ENCODE measurements at places on chromosomes 12 and 14.

- H3K4me3 ChIP-seq, result peak within 1 kb of the TSS; percentile 97
- H3K27ac ChIP-seq, result peak within 1 kb of the TSS; percentile 97
- peaks cover 69% of the 10 kb centered on the region for H3K36me3 ChIP-seq
Observed at GRCh38 chr14:49620182-49621113, at the start of the genes MGAT2 and RPL36AL. MGAT2 (plus strand) TSS chr14:49620799; CDS start chr14:49621269, 470 bp downstream. RPL36AL (minus strand) TSS chr14:49620626; CDS start chr14:49619104, 1,522 bp downstream.

DNA sequence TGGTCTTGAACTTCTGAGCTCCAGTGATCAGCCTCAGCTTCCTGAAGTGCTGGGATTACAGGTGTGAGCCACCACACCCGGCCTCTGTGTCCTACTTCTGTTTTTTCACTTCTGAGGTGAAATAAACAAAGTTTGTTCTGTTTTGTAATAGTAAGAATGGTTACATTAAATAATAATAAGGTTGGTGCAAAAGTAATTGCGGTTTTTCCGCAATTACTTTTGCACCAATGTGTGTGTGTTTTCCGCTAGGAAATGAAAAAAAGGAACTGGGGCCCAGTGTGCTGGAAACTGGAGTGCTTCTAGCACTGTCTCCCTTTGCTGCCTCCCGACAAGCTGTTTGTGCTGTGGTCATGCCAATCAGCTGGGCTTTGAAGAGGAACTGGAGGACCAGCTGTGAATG, 140.9 kb downstream of the NTS start:
- no peak overlapping the region for H3K4me3 ChIP-seq
- no peaks in the 10 kb centered on the region for H3K27me3 ChIP-seq
- no peak overlapping the region for H3K27ac ChIP-seq
- H3K4me1 ChIP-seq, result no peaks in the 10 kb centered on the region

DNA sequence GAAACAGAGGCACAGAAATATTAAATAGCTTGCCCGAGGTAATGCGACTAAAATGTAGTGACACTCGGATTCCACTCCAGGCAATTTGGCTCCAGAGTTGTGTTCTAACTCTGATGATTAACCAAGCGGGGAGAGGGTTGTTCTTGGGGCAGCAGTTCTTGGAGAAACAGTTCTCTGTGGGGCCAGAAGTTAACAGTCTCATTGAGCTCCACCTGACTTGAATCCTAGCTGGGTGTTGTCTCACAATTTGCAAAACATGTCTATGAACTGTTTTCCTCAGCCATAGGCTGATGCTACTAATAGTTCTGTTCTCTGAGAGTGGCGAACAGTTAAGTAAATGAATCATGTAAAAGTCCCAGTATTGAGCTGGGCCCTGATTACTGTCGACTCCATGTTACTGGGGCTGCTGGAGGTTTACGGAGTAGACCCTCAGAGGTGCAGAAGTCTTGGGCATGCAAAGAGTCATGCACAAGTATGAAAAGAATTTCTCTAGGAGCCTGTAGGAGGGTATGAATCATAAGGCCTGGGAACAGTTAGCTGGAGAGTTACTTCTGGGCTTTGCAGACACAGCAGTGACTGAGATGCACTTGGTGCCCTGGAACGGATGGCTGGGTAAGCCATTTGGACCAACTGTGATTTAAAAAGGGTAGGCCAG, 15.4 kb upstream of the NIN start:
- no peaks in the 10 kb centered on the region for H3K27me3 ChIP-seq
- no peaks in the 10 kb centered on the region for H3K36me3 ChIP-seq
- H3K4me3 ChIP-seq, result no peak overlapping the region
- peaks cover 5% of the 10 kb centered on the region for H3K4me1 ChIP-seq

GRCh38 chr12:103470664-103471063, 25.1 kb downstream of the C12orf42 start:
- peak overlapping the region; percentile 8 for H3K4me3 ChIP-seq
- no peak for DNase-seq
- H3K27me3 ChIP-seq, result no peaks in the 10 kb centered on the region
- H3K4me1 ChIP-seq, result peaks cover 24% of the 10 kb centered on the region
- H3K27ac ChIP-seq, result peak overlapping the region; percentile 10

DNA sequence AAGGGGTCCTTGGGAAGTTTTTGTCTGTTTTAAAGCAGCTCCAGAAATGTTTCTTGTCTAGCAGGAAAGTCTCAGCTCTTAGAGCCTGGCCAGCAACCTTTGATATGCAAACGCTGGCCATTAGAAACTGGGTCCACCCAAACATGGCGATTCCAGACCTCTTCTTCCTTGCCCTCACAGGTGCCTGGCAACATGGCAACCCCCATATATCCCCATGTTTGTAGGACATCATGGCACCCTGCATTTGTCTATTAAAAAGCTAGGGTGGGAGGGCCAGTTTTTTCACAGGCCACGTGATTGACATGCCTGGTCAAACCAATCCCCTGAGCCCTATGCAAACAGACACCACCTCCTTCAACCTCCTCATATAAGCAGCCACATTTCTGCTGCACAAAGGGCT, 848.7 kb upstream of the FOXG1 start:
- H3K36me3 ChIP-seq, result no peaks in the 10 kb centered on the region
- no peaks in the 10 kb centered on the region for H3K27me3 ChIP-seq
- H3K4me1 ChIP-seq, result no peaks in the 10 kb centered on the region
- H3K27ac ChIP-seq, result no peak overlapping the region
- no peak overlapping the region for H3K4me3 ChIP-seq

- no peaks in the 10 kb centered on the region for H3K4me1 ChIP-seq
- no peaks in the 10 kb centered on the region for H3K36me3 ChIP-seq
- DNase-seq, result no peak
- H3K27ac ChIP-seq, result no peak overlapping the region
- H3K4me3 ChIP-seq, result no peak overlapping the region
Observed at GRCh38 chr12:97259098-97259497, 203.5 kb upstream of the RMST start.
